Fibroblast of villous mesenchyme (primary cell): ENCODE measurements at places on chromosomes 3 and 15.

- peak; percentile 72 for DNase-seq
Measured at GRCh38 chr15:94097552-94097951, 133.8 kb upstream of the MCTP2 start.

DNA sequence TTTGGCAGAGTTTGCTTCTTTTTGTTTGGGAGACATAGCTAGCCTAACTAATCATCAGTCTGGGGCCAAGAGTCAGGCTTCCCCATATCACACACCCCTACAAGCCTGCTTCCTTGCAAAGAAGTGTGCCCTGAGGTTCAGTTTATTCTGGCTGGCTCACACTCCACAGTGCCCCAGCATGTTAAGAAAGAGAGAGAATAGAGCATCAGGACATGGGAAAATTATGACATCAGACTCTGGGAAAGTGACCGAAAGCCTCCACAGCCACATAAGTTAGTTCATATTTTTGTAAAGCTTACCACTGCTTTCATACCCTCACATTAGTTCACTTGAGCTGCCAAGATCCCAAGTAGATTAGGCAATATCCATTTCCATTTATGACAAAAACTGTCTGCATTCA is 63.0 kb upstream of the CFAP161 start:
- DNase-seq = peak; percentile 37

DNA sequence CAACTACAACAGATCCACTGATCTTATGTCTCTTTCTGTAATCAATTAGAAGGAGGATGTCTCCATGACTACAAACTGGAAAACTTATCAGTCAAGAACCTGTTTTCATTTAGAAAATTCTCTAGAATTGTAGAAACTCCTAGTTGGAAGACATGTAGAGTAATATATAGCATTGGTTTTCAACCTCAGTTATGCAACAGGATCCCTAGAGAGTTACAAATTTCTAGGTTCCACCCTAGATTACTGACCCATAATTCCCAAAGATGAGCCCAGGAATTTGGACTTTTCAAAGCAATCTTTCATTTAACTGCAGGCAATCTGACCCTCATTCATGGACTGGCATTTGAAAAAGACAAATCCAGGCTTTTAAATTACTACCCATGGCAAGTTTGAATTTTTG is 116.9 kb upstream of the RAP2B start:
- DNase-seq = no peak

GRCh38 chr15:40244961-40245523 is 6.2 kb downstream of the PAK6 start:
- no peak for DNase-seq

- DNase-seq = no peak
Measured at GRCh38 chr15:69510556-69510955, 57.9 kb downstream of the RPLP1 start.

DNA sequence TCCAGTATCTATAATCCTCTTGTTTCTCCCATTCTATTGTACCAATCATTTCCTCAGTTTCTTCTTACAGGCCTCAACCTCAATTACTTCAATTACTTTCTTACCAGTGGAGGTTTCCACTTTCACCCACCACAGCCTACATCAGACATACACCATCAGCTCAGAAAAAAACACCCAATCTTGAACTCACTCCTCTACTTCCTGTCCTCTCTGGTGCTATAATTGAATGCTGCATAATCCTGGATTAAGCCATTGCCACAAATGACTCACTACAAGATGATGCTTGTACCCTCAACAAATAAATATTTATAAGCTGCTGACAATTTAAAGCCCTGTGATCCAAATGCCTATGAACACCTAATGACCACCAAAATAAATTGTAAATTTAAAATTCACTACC is 18.5 kb downstream of the RYK start:
- DNase-seq = peak; percentile 75

- DNase-seq = no peak
Measured at GRCh38 chr15:84727429-84727828, 11.5 kb upstream of the SEC11A start.

DNA sequence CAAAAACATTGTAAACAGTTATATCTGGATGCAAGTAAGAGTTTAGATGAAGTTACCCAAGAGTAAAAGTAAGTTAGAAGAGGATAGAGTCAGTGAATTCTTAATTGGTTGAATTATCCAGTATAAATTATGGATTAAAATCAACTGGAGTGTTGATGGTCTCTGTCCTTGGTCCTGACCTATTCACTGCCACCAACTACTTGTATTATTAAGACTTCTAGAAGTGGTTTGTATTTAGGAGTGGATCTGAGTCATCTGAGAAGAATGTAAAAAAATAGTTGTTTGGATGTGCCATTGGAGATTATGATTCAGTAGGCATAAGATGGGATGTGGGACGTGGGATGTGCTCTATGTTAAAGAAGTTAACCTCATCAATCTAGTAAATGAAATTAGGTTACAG is 86.4 kb downstream of the SYNPR start:
- DNase-seq = peak; percentile 55
